Sigmoid colon (tissue), 7 donors: ENCODE measurements at places on chromosomes 16 and 17. TPM values are rescaled to one million over a fixed set of nuclear protein-coding genes. Genes with fewer than 3 reads are reported as not detected.

DNA sequence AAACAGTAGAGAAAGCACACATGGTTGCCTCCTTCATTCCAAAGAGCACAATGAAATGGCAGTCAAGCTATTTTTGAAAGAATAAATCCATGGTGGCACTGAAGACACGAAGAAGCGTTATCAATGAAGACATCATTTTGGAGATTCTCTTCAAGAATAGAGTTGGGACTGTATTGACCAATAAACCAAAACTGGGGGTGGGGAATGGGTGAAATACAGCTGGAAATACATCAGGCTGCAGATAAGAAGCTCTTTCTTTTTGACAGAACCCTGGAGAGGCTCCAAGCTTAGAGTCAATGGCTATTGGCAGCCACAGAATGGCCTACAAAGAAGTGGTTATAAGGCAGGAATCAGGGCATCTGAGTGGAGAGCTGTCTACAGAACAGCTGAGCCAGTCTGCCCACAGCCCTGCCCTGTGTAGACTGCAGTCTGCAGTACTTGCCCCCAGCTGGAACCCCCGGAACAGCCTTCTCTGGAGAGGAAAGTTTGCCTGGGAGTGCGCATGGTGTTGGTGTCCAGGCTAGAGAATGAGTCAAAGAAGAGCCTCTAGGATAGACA, 100.4 kb downstream of the STX8 start:
- no peak for DNase-seq

- DNase-seq, result peak; percentile 83
Measured at GRCh38 chr16:30748634-30749445, 615 bp downstream of the PHKG2 start.

GRCh38 chr17:16345565-16345964, 7.7 kb downstream of the CENPV start:
- DNase-seq, result peak; percentile 4

UTS2R gene
- total RNA-seq, result not detected

DNA sequence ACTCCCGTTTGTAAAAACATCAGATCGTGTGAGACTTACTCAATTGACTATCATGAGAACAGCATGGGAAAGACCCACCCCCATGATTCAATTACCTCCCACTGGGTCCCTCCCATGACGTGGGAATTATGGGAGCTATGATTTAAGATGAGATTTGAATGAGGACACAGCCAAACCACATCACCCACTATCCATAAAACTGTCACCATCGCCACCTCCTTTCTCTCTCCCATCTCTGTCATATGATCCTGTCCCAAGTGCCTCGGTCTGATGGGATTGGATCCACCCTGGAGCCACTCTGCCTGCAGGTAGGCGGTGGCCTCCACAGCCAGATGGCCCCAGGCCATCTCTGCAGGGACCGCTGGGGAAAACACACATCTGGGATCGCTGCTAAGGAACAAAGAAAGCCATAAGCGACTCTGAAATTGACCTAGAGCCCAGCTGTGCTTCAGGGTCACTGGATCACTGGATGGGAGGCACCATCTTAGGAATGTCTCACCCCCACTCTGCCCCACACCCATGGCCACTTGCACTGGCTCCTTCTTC, 61.2 kb downstream of the TMEM186 start:
- DNase-seq, result peak; percentile 28

DNA sequence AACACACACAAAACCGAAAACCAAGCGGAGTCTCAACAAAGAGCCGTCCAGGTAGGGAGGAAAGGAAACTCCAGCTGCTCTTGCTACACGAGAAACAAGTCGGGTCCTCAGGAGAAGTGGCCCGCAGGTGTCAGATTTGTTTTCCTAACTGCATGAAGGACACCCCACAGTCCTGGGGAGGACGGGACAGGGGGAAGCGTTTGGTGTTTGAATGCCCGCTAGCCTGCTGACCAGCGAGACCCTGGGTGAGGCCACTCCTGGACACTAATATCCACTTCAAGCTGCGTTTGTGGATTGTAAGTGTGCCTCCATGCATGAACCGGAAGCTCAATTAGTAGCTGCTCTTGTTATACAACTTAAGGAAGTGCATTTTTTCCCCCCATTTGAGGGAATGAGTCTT, 299.5 kb downstream of the MAF start:
- no peak for DNase-seq

IL17C gene
- not detected for total RNA-seq

DNA sequence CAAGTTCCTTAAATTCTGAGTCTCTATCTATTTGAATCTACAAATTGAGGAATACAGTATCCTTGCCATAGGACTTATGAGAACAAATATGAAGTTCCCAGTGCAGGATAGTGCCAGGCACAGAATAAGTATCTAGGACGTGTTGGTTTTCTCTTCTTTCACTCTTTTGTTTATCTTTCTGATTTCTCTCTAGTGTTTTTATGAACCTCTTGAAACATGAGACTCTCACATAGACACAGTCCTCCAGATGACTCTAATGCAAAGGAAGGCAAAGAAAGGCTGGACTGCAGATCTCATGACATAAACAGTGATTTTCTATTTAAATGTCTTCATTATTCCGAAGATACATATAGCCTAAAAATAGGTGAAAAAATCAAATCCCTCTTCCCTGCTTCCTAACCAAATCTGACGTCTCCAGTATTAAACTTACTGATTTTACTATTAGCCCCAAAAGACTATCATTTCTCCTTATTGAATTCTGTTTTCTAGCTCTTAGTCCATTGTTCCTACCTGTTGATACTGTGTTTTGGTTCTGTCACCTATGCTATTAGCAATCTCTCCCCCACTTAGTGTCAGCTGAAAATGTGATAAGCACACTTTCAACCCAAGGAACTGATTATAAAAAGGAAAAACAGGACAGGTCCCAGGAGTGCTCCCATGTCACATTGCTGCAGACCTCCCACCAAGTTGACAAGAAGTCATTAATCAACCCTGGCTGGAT, 24.9 kb upstream of the ADAMTS18 start:
- no peak for DNase-seq

DNA sequence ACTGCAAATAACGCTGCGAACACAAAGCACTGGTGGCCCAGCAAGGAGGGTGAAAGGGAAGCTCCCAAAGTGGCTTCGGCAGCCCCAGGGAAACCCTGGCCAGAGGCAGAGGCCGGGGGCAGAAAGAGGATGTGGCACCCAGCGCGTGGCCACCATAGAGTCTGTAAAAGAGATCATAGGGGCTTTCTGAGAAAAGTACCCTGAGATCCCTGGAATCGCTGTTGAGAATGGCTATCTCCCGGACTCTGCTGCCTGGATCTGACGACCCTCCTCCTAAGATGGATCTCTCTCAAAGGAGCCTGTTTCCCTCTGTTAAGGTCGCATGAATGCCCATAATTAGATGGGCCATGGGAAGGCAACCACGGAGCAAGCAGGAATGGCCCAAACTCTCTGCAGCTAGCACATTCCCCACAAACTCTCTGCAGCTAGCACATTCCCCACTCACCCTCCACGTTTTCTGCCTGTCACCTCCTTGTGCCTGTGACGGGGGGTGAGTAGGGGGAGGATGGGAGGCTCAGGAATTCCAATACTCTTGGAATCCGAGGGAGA, 364.4 kb downstream of the XYLT1 start:
- no peak for DNase-seq

GP1BA gene
- not detected for total RNA-seq

DNA sequence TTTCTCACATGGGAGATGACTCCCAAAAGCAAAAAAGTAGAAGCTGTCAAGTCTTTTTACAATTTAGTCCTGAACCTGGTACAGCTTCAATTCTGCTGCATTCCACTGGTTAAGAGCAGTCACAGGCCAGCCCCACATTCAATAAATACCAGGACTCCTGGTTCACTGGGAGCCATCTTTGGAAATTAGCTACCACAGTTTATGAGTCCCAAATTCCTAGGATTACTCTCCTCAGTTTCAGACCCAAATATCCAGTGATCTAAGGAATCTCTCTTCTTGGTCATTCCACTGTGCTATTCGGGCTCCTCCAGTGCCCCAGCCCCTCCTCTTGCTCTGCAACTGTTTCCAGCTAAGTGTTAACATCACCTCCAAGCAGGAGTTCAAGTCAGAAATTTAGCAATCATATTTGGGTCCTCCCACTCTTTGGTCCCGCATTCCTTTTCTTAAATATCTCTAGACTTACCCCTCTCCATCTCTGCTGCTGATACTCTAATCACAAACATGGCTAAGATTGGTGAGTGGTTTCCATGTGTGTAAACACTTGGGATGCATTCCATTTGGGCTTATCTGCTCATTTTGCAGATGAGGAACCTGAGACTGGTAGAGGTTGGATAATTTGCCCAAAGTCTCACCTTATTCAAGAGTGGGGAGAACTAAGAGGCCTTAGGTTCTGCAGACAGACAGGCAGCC, 9.6 kb upstream of the WIPF2 start:
- DNase-seq, result no peak

DNA sequence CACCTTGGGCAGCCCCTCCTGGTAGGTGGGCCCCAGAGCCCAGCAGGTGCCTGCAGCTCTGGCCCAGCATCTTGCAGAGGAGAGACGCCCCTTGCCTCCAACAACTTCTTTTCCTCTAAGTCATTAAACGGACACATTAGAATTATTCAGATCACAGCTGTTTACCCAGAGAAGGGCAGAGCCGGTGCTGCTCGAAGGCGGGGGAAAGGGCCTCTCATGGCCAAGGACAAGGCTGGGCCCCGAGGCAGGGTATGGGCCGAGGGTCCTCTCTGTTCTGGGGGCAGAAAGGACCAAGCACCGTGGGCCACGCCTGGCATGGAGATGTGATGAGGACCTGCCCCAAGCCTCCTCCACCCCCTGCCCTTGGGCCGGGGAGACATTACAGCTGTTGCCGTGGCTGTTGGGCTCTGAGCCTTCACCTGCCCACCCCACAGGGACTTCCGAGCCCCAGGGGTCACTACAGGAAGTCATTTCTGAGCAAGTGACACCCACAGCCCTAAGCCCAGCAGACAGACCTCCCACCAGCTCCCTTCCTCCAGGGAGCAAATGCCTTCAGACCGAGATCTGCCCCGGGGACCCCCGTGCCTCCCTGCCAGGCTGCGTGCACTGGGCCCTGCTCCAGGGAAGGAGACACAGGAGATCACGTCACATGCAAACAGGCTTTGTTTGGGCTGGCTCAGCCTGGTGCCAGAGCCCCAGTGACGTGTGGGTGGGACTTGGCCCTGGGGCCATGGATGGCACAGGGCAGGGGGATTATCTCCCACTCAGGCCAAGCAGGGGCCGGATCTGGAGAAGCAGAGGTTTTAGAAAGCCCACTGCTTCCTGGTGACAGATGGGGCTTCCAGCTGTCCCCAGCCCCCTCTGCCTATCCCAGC, 699 bp upstream of the PVALEF start:
- peak; percentile 58 for DNase-seq

UBE2I gene
- 95.3 TPM for total RNA-seq

- DNase-seq, result no peak
Measured at GRCh38 chr17:78972507-78973105, 7.1 kb downstream of the LGALS3BP start.

GRCh38 chr16:75343286-75343685, 90.0 kb downstream of the CFDP1 start:
- DNase-seq, result no peak

DNA sequence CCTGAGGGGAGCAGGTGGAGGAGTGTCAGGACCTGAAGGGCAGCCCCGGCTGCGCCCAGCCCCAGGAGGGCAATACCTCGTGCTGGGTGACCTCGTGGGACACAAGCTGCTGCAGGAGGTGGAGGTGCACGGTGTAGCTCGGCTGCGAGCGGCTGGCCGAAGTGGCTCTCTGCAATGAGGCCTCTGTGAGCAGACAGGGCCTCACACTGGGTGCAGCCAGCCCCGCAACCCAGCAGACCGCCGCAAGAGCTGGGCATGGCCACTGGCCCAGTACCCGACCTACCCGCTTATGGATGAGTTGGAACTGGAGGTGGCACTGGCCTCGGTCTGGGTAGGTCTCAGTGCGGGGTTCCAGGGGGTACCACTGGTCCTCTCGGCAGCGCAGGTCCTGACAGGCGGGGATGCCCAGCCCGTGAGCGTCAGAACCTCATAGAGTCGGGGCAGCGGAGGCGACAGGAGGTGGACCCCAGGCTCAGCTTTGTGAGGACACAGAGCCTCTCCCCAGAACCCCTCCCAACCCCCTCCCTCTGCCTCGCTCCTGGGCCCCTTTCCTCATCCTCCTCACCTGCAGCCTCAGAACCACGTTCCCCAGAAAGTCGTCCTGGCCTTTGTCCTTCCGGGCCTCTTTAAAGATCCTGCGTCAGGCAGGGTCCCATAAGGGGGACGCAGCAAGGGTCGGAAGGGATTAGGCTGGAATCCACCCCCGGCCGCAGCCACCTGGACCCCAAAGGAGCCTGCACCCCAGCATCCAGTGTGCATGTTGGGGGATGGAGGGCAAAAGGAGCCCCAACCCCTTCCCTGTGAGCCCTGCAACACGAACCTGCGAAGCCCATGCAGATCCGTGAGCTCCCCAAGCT, 4.0 kb downstream of the UNC13D start:
- peak; percentile 64 for DNase-seq

GRCh38 chr17:68674029-68674925, 73.1 kb upstream of the FAM20A start:
- DNase-seq, result no peak

- no peak for DNase-seq
Measured at GRCh38 chr16:80607204-80607603, 66.4 kb downstream of the DYNLRB2 start.

C1QTNF8 gene
- total RNA-seq, result not detected

- DNase-seq, result no peak
Measured at GRCh38 chr17:47077576-47077975, 98.5 kb upstream of the RPRML start.

DNA sequence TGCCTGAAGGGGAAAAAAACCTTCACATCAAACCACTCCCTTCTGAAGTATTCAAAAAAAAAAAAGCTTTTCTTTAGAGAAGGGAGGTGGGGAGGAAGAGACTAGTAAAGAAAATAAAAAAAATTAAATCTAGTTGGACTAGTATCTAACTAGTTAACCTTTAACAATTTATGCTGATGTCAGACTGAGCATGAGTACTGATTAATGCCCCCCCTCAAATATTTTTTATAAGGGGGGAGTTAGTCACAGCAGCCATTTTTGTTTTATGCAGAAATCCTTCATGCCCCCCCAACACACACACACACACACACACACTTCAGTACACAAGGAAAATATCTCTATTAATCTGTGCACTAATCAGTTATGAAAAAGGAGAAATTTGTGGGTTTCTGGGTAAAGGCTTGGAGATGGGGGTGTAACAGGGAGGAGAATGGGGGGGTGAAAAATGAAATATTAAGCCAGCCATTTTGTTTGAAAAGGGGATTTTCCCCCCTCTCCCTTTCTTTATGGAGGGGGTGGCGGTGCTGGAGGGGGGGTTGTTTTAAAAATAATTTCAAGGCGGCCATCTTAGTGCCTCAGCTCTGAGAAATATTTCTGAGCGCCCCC, 4.7 kb upstream of the CHD3 start:
- no peak for DNase-seq

KREMEN2 gene
- not detected for total RNA-seq

- no peak for DNase-seq
Measured at GRCh38 chr17:59671386-59671785, 35.8 kb downstream of the PTRH2 start.

NQO1 gene
- total RNA-seq, result 32.6 TPM

KCNJ18 gene
- total RNA-seq, result not detected
